ENCODE measurements at places on chromosomes 3 and 15. TPM values are rescaled to one million over a fixed set of nuclear protein-coding genes. Genes with fewer than 3 reads are reported as not detected.

The NANOGP8 gene
- not detected for total RNA-seq

GRCh38 chr3:37558580-37558979 lies 303.1 kb upstream of the CTDSPL start:
- no peak for DNase-seq

DNA sequence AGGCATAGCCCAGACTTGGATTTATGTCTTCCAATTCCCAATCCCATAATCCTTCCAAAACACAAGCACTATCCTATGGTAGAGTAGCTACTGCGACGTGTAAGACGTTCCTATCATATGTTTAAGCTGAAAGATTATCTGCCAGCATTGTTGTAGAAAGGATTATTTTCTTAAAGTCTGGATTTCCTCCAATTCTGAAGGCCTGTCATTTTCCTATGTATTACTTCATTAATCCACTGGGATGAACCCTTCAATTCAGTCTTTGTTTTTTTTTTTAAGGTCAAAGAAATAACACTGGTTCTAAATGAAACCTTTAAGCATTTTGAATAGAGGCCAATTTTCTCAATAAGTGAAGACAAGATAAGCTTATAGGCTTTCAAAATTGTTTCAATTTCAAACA lies 289.0 kb downstream of the SLC9A9 start:
- DNase-seq = no peak

DNA sequence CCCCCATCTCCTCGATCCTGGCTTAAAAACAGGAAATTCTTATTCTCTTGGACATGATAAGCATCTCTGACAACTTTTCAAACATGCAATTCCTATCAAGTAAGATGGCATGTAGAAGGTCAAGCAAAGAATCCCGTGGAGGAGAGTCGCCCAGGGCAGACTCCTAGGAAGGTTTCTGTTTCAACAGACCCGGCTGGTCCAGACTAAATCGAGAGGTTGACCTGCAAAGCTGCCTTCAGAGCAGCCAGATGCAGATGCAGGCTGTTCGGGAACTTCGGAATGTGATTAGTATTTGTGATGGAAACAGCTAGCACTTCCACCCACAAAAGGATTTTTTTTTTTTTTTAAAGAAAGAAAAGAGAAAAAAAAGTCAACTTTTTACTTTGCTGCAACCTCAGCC lies 216.8 kb downstream of the NR1D2 start:
- no peak for DNase-seq

DNA sequence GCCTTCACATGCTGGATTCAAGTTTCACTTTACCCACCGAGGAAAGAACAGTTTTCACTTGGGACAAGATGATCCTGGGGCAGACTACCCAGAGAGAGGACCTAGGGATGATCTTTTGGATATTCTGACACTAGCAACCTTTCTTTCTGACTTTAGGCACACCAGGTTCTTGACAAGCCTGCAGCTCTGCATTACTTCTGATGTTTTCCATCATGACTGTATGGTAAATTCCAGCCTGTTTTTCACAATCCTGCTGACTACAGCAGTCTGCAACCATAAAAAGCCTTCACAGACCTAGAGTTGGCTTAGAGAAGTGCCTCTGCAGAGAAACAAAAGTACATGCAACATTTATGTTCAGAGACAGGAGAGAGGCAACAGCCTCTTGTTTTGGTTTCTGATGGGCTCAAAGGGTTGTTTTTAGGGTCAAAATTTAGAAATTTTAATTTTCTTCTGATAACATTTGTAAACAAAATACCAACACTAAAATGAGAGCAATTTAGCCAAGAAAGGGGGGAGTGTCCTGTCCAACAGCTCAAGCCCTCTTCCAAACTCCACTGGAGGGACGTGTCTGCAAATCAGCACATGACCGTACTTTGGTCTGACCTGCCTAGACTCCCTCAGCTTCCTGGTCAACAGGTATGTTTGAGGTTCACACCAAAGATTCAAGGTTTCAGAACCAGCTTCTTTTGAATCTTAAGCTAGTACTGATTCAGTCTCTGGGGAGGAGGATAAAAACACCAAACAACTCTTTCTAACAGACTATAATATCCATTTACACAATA lies 799 bp downstream of the ABI3BP start:
- DNase-seq = peak; percentile 13

GRCh38 chr3:10602271-10602670 lies 96.9 kb upstream of the ATP2B2 start:
- DNase-seq = no peak

GRCh38 chr3:107662124-107662507 lies 139.4 kb downstream of the BBX start:
- DNase-seq = no peak

DNA sequence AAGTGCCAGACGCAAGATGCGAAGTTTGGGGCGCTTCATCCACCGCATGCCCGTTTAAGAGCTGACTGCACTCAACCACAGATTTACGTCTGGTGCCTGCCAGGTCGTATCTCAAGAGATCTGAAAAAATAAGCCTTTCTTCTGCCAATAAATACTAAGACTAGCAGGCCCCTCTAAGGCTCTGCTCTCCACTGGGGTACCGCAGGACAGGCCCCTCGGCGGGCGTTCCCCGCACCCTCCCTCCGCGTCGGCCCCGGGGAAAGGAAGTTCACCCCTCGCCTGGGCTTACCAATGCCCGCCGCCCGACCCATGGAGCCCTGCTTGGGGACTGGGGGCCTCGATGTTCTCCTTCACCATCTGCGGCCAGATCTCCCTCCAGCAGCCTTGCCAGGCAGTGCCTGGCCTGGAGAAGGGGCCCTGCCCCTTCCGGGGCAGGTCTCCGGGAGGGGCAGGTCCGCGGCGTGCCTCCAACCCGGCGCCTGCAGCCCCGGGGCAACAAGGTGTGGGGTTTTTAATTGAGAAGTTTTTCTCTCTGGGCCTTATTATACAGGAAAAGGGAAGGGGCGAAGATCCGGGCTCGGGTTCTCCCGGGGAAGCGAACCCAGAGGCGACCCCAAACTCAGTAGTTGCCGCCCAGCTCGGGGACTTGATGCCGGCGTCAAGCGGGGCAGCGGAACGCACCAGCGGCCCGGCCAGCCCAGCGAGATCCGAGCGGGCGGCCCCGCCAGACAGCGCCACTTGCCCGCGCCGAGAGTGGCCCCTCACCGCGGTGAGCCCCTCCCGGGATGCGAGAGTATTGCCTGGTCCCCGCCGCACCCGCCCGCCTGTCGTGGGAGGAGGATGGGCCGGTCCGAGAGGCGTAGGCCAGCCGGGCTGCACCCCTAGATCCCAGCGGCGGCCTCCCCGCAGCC lies 735 bp downstream of the GOLGA8B start:
- DNase-seq = peak; percentile 44

GRCh38 chr3:142027735-142028134 lies 121.6 kb downstream of the TFDP2 start:
- DNase-seq = peak; percentile 41

DNA sequence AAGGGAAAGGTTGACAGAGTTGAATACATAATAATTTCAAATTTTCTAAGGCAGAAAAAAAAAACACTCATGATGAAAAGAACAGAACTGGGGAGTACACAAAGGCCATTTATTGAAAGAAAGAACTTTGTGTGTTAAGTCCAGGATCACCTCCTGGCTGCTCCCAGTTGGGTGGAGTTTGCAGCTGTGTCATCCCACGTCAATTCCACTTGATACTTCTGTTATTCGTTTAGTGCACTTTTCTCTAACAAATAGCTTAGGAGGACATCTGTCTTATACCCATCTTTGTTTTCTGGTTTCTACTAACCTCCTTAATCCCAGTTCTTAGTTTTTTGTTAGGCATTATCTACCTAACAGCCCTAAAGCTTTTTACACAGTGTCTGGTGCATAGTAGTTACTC lies 44.7 kb downstream of the SGO1 start:
- DNase-seq = no peak

The COL6A5 gene
- total RNA-seq = not detected

DNA sequence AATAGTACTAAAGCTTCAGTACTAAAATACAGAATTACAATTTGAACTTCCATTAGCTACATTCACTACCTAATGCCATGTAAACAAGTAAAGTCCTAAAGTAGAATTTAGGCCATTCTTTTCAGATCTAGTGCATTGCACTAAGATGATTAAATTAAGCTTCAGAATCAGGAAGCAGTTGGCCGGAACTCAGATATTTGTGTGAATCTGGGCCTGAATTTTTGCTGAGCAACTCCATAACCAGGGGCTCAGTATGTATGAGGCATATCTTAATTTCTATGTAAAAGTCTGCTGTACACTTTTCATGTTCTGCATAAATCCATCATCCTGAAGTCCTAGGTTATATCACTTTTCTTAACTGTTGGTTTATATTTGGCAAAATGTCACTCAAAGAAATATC lies 246.4 kb downstream of the RBMS3 start:
- DNase-seq = no peak

DNA sequence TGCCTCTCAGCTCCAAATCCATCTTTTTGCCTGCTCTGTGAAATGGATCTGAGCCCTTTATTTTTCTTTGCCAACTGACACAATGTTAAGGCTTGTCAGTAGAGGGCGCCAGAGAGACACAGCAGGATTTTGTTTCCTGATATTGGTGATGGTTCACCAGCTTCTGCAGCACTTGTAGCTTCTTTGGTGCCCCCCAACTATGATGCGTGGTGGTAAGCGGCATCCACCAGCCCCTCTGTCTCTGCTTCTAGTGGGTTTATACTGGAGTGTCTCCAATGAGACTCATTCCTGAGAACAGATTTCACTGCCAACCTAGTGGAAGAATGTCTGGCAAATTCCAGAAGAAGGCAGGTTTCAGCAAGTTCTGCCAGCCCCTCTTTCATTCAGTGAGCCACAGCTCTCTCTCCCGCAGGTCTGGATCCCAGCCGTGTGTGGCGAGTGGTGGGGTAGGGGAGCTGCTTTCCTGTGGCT lies 471.9 kb upstream of the FRG2C start:
- DNase-seq = peak; percentile 41

DNA sequence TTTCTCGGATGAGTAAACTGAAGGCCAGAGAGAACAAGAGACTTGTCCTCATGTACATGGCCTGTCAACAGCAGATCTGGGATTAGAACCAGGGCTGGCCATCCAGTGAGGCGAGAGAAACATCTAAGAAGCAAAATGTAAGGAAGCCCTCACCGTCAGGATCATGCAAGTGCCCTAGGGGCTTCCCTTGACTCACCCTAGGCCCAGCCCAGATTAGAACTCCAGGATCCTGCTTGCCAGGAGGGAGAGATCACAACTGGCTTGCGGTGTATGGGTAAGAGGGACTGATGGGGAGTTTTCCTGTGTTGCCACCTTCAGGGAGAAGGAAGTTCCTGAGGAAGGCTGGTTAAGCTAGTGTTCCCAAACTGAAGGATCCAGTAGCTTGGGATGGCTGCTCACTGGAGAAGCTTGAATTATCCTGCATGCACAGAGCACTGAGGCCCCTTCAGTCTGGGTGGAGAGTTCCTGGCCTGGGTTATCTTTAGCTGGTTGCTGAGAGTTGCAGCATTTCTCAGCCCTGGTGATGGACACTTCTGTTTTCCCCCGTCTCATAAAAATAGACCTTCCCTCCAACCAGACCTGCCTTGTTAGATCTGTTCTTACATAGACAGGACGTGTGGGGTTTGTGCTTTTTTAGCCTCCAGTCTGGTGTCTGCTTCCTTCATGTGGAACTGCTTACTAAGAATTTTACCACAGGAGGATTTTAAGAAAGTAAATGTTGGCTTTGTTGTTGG lies 28.2 kb upstream of the XIRP1 start:
- no peak for DNase-seq

DNA sequence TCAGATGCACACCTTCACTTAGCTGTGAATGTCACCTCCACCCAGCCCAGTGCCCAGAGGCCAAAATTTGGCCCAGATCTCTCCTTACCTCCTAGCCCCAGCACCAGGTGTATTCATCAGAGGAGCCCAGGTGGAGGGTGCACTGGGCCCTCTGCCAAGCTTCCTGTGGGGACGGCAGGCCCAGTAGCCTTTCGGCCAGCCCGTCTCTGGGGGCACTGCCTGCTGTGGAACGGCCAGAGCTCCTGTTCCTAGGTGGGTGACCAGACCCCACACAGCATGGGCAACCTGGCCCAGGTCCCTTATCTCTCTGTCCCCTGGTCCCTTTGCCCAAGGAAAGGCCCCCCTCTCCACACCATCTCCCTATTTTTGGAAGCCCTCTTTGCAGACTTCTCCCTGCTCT lies 67.8 kb downstream of the AAGAB start:
- no peak for DNase-seq

GRCh38 chr3:132870541-132870940 lies 148.3 kb upstream of the NPHP3 start:
- no peak for DNase-seq

DNA sequence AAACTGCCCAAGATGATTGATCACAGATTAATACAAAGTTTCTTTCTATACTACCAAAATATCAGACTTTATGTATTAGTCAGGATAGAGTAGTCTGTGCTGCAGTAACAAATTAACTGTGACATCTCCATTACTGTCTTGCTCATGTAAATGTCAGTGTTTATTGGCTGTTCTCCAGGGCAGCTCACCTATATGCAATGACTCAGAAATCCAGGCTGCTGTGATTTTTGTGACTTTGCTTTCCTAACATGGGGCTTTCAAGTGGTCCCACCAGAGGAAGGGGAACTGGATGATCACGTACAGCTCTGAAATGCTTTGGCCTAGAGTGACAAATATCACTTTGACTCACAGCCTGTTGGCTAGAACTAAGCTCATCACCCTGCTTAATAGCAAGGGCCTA lies 12.9 kb downstream of the PLS1 start:
- DNase-seq = no peak

All from transverse colon (tissue), 4 donors.